Left renal cortex interstitium (tissue), 4 donors: ENCODE measurements at places on chromosomes 13 and 19. TPM values are rescaled to one million over a fixed set of nuclear protein-coding genes. Genes with fewer than 3 reads are reported as not detected.

- no peak for DNase-seq
Observed at GRCh38 chr13:70527599-70527998, 419.3 kb upstream of the KLHL1 start.

- DNase-seq = no peak
Observed at GRCh38 chr13:77047649-77048343, 20.8 kb upstream of the FBXL3 start.

GRCh38 chr19:21092109-21092508 lies 10.1 kb downstream of the ZNF714 start:
- no peak for DNase-seq

Gene URAD
- not detected for polyA plus RNA-seq

- DNase-seq = no peak
Observed at GRCh38 chr13:109401307-109401706, 385.1 kb downstream of the IRS2 start.

Gene CCDC106
- polyA plus RNA-seq = 18.3 TPM

Gene RNASEH2A
- polyA plus RNA-seq = 33.3 TPM

GRCh38 chr13:105565136-105565727 lies 970.2 kb downstream of the EFNB2 start:
- DNase-seq = no peak

Gene TMPRSS9
- polyA plus RNA-seq = 0.88 TPM

Gene RNF225
- not detected for polyA plus RNA-seq

DNA sequence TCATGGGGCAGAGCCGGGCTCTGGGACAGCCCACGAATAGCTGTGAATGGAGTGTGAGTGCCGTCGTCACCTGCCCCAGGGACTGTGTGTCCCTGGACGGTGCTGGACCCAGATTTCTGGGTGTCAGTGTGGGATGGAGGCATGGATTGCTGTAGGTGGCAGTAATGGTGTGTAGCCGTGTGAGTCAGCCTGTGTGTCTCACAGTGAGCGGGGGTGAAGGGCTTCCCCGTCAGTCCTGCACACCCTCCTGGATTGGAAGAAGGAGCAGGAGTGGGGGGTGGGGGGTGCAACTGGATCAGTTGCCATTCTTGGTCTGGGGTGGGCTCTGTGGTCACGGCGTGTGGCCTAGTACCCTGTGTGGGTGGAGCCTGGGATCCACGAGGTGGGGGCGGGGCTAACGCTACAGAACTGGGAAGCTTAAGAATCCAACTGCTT lies 6.5 kb upstream of the LTBP4 start:
- DNase-seq = no peak

GRCh38 chr13:100040196-100040595 lies 48.7 kb upstream of the PCCA start:
- DNase-seq = no peak

DNA sequence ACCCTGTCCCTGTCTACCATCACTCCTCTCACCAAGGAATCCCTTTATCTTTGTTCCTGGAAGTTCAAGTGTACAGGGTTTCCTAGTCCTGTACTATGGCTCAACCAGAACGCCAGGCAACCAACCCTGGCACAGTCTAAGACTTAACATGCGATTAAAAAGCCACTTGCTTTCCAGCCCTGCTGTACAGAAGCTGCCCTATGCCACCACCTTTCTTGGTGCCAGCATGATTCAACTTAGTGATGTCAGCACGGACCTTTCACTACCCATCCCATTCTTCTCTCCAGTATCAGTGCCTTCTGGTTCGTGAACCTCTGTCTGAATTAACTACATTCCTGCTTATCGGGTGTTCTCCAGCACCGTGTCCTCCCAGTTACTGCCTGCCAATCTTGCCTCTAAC lies 151.1 kb downstream of the KLF12 start:
- DNase-seq = no peak

Gene RFPL4A
- polyA plus RNA-seq = 0.25 TPM

Gene SELENOV
- polyA plus RNA-seq = 10.1 TPM

DNA sequence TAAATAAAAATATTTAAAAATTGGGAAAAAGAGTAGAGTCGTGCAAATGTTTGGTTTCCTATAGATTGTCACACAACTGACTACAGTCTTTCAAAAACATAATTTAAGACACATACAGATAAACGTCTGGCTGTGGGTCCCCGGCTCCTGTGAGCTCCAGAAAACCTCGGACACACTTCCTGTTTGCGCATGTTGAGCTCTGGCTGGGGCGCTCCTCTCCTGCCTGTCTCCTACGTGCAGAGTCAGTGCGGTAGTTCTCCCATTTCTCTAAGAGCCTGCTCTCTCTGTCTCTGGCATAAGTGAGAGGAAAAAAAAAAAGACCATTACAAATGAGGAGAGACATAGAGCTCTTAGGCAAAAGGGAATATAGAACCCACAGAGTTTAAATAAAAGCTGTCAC lies 128.2 kb upstream of the OBI1 start:
- no peak for DNase-seq

DNA sequence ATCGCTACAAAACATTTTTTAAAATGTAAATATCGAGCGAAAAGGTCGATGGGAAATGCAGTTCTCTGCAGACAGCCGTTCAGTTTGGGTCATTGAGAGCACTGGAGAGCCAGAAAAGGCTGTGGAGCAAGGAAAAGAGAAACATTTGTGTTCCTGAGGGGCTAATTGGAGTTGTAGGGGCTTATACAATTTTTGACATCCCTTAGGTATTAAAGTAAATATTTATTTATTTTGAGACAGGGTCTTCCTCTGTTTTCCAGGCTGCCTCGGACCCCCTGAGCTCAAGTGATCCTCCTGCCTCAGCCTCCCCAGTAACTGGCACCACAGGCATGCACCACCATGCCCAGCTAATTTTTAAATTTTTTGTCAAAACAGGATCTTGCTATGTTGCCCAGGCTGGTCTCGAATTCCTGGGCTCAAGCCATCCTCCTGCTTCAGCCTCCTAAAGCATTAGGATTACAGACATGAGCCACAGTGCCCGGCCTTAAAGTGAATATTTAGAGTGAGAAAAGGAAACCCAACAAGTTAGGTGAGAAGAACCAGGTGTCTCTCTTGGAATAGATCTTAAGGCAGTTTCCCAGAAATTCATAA lies 825 bp upstream of the YIF1B start:
- DNase-seq = no peak

DNA sequence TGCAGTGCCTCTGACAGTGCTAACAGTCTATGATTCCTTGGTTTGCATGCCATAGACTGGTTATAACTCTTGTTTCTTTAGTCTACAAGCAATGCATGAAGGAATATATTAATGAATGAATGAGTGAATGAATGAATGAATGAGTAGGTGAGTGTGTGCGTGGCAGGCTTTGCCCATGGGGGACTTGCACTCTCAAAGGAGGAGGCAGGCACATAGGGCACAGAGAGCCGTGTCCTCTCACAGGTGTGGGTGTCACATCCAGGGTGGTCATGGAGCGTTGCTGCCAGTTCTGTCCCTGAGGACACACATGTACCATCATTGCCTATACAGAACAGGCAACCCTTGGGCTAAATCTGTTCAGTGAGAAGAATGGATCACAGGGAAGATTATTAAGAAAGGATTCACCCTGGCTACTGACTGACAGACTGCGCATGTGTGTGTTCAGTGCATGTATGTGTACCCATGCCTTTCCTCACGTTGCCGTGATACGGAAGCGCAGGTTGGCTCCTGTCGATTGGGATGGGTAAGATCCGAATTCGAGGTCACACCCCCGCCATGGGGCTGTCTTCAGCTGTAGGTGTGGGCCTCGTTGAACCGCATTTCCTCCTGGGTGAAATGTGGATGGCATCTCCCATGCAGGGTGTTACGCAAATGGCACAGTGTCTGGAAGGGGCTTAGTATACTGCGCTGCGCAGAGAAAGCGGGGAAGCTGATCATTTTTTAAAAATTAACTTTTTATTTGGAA lies 161.4 kb downstream of the STK24 start:
- no peak for DNase-seq

Gene SIAH3
- polyA plus RNA-seq = 0.97 TPM

DNA sequence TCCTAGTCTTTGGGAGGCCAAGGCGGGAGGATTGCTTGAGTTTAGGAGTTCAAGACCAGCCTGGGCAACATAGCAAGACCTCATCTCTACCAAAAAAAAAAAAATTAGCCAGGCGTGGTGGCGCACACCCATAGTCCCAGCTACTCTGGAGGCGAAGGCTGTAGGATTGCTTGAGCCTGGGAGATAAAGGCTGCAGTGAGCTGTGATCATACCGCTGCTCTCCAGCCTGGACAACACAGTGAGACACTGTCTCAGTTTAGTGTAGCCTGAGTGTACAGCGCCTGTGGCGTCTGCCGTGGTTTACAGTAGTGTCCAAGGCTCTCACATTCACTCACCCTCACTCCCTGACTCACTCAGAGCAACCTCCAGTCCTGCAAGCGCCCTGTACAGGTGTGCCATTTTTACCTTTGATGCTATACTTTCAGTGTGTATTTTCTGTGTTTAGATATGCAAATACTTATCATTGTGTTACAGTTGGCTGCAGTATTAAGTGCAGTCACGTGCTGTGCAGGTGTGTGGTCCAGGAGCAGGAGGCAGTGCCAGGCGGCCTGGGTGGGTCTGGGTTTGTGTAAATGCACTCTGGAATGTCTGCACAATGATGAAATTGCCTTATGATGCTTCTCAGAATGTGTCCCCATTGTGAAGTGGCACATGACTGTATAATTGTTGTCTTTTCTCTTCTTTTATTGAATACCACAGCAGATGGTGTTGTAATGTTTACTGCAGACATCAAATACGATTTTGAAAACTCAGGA lies 36.1 kb upstream of the DCUN1D2 start:
- no peak for DNase-seq

DNA sequence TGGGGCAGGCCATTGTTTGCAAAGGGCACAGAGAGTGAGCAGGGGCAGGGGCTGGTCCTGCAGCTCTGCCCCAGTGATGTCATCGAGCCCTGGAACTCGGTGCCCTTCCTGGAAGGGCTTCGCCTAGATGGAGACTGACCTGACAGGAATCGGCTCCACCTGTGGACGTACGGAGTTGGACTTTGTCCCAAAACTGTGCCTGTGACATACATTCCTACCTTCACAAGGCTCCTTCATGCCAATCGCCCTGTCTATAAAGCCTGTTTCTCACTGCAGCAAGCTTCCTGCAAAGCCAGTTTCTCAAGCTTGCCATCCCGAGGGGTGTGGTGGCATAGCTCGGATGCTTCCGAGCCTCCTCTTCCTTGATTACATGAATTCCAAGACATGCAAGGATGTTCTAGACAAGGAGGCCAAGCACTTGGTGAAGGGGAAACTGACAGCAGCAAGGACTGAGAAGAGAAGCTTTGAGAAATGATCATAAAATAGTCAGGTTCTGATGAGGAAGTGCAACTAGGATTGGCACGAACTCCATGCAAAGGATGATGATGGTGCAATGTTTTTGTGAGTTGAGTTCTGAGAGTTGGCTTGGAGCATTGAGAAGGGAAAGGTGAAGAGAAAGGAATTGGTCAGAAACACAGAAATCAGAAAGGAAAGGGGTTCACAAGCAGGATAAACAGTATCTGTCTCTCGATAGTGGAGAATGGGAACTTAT lies 73.6 kb upstream of the STK24 start:
- DNase-seq = no peak

Gene FFAR2
- 0.22 TPM for polyA plus RNA-seq

- no peak for DNase-seq
Observed at GRCh38 chr19:18769989-18770528, 21.0 kb downstream of the COMP start.

DNA sequence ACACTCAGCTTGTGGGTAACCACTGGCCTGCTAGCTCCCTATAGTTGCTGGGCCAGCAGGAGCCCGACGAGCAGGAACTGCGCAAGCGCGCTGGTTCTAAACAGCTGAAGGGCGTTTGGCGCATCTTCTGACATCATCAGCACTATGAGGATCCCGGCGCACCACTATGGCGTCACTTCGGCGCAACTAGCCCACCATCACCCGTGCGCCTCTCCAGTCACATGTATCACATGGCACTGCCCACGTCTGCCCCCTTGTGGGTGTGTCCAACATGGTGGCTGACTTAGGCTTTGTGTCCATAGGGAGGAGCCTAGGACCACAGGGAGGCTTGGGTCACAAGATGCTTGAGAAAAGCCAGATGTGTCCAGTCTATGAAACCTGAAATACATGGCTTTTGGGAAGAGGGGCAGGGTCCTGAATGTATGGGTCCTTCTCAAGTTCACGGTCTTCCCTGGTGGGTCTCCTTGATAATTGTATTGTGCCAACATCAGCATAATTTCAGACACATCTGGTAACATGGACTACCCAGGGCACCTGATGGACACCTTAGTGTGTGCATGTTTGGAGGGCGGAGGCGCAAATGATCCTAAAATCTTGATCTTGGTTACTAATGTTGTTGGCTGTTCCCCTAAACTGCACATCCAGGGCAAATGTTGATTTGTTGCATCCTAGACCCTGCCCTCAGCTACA lies 18.0 kb downstream of the KLK4 start:
- DNase-seq = no peak
